ENCODE measurements at places on chromosomes 2 and 18.

DNA sequence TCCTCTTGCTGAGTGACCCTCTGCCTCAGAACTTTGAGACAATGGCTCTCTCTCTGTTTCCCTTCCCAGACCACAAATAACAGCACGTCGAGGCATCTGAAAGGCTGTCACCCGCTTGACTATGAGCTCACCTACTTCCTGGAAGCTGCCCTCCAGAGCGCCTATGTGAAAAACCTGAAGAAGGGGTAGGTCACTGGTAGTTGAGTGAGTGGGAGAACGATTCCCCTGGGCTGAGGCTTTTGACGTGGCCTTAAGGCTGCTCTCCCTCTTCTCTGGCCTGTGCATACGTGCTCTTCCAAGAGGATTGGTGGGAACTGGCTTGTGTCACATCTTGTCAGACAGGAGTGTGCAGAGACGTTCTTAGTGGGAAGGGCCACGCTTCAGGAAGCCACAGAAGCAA, 63.1 kb upstream of the MCFD2 start:
- DNase-seq: no peak

DNA sequence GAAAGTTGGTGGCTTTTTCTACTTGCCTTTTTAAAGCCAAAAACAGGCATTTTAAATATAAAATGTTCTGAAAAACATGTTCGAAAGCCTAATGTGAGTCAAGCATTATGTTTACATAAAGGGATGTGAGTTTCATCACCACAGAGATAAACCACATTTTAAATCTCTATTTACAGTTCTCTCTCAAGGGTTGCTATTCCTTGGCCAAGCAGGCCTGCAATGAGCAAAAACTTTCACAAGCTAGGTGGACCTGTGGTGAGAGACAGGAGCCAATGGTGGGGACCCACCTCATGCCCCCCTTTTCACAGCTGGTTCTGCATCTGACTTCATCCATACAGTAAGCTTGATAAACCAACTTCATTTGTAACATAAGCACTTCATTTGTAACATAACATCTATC, 65.1 kb downstream of the CUL3 start:
- DNase-seq: peak; percentile 44

DNA sequence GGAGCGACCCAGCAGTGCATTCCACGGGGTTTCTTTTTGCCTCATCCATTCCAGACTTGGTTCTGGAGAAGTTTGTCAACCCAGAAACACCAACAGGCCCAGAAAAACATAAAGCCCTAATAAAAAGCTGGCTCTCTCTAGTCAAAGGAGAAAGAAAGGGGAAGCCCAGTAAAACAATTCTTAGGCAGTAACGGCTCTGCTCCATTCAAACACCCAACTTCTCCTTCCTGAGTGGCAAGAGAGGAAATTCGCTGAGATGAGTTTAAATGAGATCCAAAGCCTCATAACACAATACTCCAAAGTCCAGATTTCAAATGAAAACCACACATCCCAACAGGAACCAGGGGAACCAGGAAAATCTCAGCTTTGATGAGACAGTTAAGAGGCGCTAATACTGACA, 179.9 kb downstream of the RPIA start:
- no peak for DNase-seq

DNA sequence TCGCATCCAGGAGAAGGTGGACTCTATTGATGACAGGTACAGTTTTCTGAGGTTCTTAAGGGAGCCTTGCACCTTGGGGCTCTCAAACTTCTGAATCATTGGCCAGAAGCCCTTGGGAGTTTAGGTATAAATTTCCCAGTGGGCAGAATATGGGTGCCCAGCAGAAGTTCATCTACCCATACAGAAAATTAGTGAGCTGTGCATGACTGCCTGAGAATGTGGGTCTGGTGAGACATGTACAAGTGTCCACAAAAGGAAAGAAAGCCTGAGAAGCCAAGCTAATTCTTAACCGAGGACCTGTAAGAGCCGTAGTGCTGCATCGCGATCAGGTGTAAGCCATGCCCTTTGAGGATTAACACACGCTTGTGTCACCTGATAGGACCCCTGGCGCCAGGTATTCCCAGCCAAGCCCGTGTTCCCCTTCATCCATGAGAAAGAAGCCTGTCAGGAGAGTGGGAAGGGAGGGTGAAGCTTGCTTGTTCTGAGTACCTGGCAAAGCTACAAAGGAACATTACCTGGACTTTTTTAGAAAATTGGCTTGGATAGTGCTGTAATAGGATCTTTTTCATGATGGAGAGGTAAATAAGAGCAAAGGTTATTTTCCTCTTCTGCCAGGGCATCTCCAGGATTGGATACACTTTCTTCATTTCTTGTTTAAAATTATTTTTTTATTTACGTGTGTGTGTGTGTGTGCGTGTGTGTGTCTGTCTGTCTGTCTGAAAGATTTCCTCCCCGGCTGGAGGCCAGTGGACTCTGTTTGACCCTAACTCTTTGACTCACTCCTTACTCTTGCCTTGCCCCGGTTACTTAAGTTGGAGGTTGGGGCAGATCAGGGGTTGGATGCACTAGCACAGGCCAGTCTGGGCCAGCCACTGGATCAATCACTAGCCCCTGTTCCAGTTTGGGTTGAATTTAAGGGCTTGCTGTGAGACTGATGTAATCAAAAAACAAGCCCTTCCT, 90.4 kb upstream of the EML6 start:
- DNase-seq: peak; percentile 22

GRCh38 chr18:51193621-51194287, 3.7 kb downstream of the MEX3C start:
- DNase-seq: peak; percentile 27

GRCh38 chr18:14776801-14777200, 28.8 kb downstream of the ANKRD30B start:
- no peak for DNase-seq

DNA sequence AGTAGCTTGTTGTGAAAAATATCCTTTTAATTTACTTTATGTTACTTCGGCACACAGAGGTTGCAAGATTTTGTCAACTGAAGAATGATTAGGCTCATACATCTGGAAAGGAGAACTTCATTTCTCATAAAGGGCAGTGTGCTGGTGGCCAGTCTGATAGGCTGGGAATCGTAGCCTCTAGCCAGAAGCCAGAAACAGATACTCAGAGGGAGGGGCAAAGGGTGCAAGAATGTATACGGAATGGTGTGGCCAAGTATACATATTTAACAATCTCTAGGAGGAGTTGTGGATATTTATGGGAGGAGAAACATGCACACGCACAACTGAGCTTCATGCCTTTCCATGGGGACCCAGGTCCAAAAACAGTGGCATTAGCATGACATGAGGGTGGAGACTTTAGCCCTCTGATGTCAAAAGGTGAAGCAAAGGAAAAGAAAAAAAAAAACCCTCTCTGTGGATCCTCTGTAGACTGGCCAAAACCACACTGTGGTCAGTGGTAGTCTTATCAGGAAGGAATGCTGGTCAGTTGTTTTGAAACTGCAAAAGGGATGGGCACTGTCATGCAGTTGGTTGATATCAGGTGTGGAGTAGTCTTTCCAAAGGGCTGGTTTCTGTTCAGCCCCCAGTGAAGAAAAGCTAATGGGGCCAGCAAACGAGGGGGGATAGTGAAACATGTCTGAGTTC, 34.9 kb upstream of the APCDD1 start:
- no peak for DNase-seq

- DNase-seq: no peak
Measured at GRCh38 chr2:184597571-184597991, 748 bp upstream of the ZNF804A start.

DNA sequence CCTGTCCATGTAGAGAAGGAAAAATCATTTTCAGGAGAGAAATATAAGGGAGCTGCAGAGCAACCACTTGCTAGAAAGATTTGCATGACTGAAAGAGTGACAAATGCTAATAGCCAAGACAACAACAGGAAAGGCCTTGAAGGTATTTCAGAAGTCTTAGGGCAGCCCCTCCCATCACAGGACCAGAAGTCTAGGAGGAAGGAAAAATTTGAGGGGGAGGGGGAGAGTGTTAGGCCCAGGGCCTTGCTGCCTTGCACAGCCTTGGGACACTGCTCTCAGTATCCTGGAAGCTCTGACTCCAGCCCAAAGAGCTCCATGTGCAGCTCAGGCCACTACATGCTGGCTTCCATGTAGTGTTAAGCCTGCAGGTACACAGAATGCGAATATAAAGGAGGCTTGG, 266.9 kb downstream of the GLI2 start:
- no peak for DNase-seq

DNA sequence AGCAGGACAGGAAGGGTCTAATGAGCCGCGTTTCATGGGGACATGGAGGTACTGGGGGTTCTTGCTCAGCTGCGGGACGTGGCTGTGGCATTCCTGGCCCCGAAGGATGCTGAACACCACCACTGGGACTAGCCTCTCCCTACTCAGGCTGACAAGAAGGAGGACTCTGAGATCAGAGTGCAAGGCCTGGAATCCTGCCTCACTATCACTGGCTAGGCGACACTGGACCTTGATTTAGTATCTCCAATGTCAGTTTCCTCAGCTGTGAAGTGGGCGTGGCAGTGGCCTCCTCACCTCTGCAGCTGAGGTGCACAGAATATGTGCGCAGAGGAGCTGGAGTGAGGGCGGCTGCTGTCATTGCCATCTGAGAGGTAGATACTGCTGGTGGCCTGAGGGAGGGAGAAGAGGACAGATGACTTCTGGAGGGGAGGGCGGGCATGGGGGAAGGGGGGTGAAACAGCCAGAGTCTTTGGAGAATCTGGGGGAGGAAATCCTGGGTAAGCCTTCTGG, 157.8 kb upstream of the CAPN13 start:
- DNase-seq: no peak

- DNase-seq: no peak
Measured at GRCh38 chr18:11987527-11987926, 6.2 kb downstream of the IMPA2 start.

- no peak for DNase-seq
Measured at GRCh38 chr2:16624436-16624780, 41.2 kb downstream of the CYRIA start.

DNA sequence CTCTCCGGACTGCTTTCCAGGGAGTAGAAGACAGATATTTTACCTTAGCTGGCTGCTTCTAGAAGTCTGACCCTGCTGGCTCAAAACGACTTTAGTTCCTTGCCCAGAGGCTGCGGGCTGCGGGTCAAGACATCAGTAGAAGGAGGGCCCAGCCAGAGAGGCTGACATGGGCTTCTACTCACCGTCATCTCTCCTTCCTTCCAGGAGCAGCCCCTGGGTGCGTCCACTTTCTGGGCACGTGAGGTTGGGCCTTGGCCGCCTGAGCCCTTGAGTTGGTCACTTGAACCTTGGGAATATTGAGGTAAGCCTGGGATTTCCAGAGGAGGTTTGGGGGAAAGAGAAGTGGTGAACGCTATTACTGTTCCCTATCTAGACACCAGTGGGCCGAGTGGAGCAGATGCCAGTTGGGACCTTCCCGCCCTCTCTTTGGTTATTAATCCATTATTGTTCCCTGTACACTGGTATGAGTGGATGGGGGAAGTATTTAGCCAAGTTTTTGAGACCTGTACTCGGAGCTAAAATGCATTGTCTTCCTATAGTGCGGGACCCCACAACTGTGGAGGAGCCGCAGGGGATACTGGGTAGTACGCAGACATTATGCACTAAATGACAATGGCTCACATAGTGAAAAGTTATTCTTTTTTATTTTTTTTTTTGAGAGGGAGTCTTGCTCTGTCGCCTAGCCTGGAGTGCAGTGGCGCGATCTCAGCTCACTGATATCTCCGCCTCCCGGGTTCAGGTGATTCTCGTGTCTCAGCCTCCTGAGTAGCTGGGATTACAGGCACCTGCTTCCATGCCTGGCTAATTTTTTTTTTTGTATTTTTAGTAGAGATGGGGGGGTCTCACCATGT, 26.3 kb upstream of the CASP8 start:
- no peak for DNase-seq

- no peak for DNase-seq
Measured at GRCh38 chr18:40094441-40094840, 1860.6 kb upstream of the PIK3C3 start.

- DNase-seq: no peak
Measured at GRCh38 chr2:240437861-240438809, 2.7 kb downstream of the GPC1 start.

GRCh38 chr2:222169346-222169745, 129.5 kb downstream of the PAX3 start:
- DNase-seq: peak; percentile 19

DNA sequence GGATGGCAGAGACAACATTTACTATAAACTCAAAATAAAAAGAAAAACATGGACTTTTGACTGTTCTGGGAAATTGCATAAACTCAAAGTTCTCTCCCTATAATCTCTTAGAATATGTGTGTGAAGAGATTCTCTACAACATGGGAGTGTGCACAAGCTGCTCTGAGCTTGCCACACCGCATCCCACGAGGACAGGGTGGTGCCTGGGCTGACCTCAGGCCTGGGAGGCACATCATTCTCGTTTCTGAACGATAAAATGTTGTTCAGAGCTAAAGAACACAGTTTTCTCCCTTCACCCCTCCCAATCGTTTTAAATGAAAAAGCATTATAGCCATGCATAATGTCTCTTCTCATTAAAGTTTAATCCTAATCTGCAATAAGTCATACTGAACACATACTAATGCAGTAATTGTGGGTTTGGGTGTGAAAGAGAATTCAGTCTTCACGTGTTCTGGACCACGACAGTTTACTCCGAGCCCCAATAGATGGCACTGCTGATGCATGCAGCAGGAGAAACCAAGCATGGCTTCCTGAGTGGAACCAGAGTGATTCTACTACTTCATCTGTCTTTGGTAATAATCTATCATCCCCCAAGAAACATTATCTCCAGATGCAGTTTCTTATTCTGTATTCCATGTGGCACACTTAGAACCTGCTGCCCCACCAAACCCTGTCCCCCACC, 46.9 kb upstream of the LAMA1 start:
- DNase-seq: no peak

DNA sequence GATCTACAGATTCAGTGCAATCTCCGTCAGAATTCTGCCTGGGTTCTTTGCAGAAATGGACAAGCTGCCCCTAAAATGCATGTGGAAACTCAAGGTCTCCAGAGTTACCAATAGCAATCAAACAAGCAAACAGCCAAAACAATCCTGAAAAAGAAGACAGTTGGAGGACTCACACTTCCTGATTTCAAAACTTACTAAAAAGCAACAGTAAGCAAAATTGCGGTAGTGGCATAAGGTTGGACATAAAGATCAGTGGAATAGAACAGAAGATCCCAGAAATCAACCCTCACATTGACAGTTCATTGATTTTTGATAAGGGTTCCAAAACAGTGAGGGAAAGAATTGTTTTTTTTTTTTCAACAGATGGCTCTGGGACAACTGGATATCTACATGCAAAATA, 59.7 kb downstream of the NPPC start:
- DNase-seq: no peak

- no peak for DNase-seq
Measured at GRCh38 chr2:174607989-174608865, 10.6 kb upstream of the WIPF1 start.

All from BJ (cell line).